Myocyte (in vitro differentiated cells): ENCODE measurements at places on chromosomes 16 and 17. TPM values are rescaled to one million over a fixed set of nuclear protein-coding genes. Genes with fewer than 3 reads are reported as not detected.

GRCh38 chr17:46167267-46167666 lies 26.0 kb downstream of the KANSL1 start:
- DNase-seq: no peak

DNA sequence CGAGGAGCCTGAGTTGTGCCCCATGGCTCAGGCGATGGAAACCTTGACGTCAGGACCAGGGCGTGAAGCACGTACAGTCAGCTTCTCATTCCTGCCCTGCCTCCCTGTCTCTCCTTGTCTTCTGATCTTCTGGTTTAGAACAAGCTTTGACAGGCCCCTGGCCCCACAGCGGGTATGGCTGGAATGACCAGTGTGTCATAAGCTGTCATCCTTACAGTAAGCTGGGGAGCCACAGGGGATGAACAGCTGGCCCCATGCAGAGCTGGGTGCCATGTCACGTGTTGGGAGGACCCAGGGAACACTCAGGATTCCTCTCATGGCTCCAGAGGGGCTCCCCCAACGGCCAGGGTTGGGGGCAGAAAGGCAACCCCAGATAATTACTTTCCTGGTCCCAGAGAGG lies 157.6 kb upstream of the PLCG2 start:
- no peak for DNase-seq

DNA sequence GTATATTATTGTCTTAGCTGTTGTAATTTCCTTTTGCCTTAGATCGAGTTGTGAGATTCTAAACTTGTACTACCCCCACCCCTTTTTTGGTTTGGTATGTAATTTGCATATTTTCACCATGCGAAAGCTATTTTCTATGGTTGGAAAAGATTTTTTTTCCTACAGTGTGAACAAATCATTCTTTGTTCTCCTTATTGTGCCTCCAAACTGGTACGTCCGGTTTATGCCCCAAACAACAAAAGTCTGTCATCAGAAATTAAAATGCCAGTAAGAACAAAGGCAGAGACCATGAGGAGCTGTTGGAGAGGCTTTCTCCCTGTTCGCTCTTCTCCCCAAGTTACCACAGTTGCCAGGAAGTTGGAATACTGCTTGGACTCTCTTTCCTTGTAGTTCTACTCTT lies 66.1 kb downstream of the BCAS3 start:
- DNase-seq: peak; percentile 51

KRT32 gene
- not detected in 2 replicates for total RNA-seq
